Cardiac septum (tissue), 1 donor: ENCODE measurements at places on chromosomes 3 and 15.

GRCh38 chr3:180011927-180012326, 24.8 kb downstream of the PEX5L start:
- DNase-seq, result no peak

DNA sequence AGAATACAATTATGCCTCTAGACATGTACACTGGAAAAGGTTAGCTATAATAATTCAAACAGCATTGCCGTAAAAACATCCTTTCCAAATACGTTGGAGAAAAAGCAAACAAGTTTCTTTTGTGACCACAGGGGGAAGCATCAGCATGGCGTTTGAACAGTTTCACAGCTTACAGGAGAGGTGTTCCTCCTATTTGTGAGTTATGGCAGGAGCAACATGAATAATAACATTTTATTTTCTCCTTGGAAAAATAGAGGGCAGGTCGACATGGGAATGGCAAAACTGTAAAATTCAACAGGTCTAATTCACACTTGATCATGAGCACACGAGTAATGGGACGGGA, 39.7 kb upstream of the GADL1 start:
- DNase-seq, result no peak

- DNase-seq, result no peak
These were observed 6.3 kb upstream of the PTH1R start for GRCh38 chr3:46871222-46871621.

DNA sequence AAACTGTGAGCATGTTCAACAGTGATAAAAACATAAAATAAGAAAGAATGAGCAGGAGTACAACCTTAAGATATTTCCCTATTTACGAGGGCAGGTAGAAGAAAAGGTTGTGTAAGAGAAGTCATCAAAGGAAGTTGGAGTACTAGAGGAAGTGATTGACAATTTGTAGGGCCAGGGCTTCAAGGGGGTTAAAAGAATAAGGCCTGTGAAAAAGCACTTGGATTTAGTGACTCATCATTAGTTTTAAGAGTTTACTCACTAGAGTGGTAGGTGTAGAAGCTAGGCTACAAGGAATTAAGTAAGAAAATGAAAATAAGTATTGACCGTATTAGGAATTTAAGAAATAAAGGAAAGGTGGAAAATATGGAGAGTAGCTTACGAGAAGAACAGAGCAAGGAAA, 23.6 kb downstream of the KCNMB3 start:
- DNase-seq, result no peak

- DNase-seq, result no peak
These were observed 27.2 kb upstream of the B3GALNT1 start for GRCh38 chr3:161132391-161132790.

GRCh38 chr3:61966200-61966599, 404.8 kb downstream of the PTPRG start:
- no peak for DNase-seq

DNA sequence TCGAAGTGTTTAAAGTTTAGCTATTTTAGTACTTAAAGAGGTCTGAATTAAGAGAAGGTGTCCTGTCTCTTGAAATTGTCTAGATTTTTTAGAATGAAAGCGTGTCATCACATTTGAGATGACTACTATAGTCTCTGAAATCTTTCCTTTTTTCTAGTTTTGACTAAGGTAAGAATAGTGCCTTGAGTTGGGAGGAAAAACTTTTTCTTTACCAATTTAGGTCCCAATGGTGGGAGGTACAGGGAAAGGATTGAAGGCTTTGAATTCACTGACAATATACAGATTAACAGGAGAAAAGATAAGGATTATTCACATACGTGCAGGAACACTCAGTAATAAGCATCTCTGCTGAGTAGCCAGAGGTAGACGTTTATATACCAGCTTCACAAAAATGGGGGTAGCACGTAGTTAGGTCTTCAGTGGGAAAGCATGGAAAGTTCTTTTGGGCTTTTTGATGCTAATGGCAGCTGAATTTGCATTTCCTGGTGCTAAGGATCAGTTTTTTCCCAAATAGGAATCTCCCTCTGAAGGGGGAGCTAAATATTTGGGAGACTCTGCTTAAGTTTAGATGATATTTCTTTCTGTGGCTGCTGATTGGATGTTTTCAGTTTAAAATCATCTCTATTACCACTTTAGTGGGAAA, 88.1 kb downstream of the VPS8 start:
- no peak for DNase-seq

DNA sequence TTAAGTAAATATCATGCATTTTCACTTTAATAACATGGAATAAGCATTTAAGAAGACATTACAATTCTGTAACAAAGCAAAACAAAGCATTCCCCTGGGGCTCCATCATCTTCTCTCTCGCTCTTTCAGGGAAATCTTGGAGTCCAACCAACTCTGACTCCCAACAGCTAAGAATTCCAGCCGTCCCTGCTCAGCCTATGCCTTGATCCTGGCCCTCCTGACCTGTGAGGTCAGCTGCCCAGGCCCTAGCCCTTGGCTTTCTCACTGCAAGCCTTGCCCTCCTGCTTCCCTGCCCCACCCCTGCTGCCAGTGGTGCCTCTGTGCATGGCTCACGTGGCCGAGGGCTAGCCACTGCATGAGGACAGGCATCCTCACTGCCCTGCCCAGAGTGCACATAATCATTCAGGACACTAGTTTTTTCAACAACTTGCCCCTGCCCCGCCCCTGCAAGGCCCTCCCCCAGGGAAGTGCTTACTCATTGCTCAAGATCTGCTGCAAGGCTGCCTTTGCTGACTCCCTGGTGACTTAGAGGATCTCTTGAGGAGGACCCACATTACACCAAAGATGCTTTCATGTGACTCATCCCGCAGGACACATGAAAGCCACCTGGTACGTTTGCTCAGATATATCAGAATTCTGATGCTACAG, 37.6 kb downstream of the MTMR10 start:
- peak; percentile 79 for DNase-seq

GRCh38 chr3:170572665-170573253, 13.1 kb downstream of the SLC7A14 start:
- DNase-seq, result no peak

DNA sequence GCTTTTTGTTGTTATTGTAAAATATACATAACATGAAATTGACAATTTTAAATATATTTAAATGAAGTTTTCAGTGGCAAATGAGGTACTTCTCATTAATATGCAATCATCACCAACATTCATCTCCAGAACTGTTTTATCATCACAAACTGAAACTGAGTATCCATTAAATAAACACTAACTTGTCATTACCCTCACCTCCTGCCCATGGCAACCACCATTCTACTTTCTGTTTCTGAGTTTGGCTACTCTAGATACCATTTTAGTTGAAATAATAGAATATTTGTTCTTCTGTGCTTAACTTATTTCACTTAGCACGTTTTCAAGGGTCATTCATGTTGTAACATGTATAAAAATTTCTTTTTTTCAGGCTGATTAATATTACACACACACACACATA, 834.3 kb downstream of the PLOD2 start:
- no peak for DNase-seq

GRCh38 chr15:70906842-70907241, 14.2 kb downstream of the LRRC49 start:
- no peak for DNase-seq

DNA sequence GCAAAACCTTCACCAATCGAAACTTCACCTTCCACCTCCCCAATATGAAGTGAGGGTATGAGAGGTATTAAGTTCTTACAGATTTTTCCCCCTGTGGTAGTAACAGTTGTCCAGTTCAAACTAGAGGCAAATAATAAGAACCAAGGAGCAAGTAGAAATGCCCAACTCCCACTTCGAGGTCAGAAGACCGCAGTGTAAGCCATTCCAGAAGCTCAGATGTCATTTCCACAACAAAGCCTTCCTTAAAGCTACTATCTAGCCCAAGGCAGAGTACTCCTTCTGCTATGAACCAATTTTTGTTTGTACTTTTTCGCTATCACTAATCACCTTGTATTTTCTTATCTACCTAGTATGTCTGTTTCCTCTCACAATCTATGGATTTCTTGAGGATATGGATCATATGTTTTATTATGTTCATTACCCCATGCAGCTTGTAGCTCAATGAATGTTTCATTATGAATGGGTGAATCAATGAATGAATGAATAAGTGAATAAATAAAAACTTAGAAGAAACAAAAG, 235.7 kb upstream of the KCNMB2 start:
- no peak for DNase-seq

DNA sequence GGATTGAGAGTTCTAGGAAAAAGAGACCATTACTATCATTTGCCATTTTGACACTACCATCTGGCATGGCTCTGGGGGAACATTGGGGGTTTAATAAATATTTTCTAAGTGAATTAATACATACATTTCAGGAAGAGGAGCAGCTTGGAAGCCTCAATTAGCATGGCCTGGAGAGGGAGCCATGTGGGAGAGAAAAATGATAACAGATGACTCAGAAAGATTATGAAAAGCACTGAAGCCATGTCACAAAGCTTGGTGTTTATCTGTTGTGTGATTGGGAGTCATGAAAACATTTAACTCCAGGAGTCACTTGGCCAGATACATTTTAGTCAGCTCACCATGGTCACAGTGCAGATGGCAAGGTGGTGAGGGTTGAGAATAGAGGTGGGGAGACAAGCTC, 121.0 kb downstream of the SSR3 start:
- DNase-seq, result no peak

DNA sequence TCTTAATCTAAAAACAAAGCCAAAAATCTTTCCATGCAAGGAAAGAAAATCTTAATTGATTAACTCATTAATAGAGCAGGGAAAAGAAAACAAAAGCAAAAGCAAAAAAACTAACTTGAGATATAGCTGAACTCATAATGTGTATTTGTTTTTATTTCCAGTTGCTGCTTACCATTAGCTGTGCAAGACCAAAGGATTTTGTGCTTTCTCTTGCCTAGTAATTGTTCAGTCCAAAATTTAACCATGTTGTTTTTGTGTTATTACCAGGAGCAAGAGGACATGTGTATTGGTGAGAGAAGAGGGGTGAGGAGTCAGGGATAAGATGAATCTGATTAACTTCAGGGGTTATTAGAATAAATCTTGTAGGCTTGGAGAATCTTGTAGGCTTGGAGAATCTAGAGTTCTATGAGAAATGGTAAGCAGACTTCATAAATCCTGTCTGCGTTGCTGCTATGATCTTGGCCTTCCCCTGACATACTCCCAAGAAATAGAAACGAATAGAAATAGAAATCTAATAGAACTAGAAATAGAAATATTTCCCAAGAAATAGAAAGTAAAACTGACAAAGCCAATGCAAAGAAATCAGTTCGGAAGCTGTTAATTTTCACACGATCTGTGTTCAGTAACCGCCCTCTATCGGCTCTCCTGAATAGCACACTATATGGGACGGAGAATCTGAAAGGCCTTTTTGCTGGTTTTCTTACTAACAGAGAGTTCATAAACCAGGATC, 72.6 kb upstream of the TNFSF10 start:
- no peak for DNase-seq

DNA sequence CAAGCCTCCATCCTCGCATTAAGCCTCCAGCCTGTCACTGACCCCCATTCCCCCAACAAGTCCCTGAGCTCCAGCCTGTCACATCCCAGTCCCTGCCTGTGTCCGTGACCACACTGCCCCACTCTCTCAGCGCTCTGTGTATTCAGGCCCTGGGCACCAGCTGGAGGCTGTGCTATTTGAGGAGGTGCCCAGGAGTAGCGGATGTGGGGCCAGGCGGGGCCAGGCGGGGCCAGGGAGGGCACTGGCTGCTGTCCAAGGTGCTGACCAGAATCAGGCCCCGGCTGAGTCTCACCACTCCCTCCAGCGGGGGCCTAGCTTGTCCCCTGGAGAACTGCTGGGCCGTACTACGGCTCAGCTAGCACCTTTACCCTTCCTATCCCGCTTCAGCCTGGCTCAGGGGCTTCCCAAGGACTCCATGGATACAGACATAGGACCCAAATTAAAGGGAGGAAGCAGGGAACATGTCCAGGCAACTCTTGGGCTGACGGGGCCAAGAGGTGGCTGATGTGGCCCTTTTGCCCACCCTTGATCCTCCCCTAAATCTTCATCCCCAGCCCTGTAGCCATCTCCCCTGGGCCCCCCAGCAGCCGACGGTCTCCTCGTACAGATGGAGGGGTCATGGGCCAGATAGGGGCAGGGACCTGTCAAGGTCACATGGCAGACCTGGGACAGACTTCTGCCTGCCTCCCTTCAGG, 1.1 kb downstream of the HHATL start:
- DNase-seq, result peak; percentile 90

GRCh38 chr15:86948719-86949118, 869.0 kb downstream of the AGBL1 start:
- no peak for DNase-seq

GRCh38 chr3:55858302-55858701, 371.2 kb upstream of the WNT5A start:
- DNase-seq, result no peak

DNA sequence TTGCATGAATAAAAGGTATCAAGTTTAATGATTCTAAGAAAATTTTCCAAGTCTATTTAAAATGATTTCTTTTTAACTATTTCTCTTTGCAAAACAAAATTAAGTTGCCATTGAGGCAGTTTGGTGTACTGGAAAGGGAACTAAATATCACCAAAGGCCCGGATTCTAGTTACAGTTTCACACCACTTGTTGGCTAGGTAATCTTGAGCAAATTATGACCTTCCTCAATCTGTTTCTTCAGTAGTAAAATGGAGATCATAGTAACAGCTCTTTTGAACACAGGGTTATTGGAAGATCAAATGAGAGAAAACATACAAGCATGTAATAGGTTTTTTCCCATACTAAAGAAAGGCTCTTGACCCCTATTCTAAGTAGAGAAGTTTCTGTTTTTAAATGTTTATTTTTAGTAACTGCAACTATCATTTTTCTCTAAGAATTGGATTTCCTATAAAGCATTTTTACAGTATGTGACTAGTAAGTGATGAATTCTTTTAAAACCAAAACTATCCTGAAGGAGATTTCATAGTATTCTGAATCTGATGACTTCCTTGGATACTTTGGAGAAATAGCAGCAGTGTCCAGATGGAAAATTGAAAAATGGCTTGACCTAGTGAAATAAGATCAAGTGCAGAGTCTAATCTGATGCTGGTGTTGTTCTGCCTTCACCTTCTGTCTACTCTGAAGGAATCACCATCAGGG, 15.7 kb downstream of the SCAANT1 start:
- no peak for DNase-seq

DNA sequence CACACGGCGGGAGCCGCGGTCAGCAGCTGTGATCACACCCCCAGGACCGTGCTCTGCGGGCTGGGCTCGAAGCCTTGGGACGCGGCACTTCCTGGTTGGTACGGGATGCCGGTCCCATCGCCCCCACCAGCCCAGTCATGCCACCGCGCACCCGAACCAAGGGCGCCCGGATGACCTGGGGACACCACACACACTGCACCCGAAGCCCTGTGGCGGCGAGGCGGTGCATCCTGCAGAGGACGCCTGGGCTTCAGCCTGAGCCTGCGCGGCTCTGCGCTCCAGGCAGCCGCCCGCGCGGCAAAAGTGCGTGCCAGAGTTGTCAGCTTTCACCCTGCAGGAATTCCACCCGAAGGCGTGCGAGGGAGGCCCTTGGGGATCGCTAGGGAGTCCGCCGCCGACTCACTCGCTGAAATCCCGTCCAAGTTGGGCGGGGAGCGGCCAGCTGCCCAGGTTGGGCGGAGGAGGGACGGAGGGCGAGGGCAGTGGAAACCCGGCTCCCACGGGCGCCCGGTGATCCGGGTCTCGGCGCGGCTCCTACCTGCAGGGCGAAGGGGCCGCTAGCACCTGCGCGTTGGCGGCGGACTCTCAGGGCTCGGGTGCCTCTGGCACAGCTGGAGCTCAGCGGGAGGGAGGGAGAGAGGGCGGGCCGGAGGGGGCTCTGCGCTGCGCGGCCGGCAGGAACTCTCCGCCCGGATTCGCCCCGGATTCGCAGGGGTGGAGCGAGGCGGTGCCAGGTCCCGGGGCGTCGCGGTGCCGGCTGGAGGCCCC, at the start of gene PLD1:
TSS of gene PLD1 (minus strand) at position 623 of the 768 bp plus-strand sequence. CDS start 72,432 bp downstream, outside the sequence.
- DNase-seq, result peak; percentile 91

GRCh38 chr3:44114142-44114541, 127.5 kb upstream of the TOPAZ1 start:
- DNase-seq, result no peak
